Activated CD4-positive, CD25-positive, alpha-beta regulatory T cell (primary cell): ENCODE measurements at places on chromosomes 5 and 9.
A peak's percentile ranks its signal among the peaks of the same experiment; 100 is the strongest.

- DNase-seq, result no peak
Observed at GRCh38 chr5:132176521-132176945, 51.1 kb downstream of the P4HA2 start.

DNA sequence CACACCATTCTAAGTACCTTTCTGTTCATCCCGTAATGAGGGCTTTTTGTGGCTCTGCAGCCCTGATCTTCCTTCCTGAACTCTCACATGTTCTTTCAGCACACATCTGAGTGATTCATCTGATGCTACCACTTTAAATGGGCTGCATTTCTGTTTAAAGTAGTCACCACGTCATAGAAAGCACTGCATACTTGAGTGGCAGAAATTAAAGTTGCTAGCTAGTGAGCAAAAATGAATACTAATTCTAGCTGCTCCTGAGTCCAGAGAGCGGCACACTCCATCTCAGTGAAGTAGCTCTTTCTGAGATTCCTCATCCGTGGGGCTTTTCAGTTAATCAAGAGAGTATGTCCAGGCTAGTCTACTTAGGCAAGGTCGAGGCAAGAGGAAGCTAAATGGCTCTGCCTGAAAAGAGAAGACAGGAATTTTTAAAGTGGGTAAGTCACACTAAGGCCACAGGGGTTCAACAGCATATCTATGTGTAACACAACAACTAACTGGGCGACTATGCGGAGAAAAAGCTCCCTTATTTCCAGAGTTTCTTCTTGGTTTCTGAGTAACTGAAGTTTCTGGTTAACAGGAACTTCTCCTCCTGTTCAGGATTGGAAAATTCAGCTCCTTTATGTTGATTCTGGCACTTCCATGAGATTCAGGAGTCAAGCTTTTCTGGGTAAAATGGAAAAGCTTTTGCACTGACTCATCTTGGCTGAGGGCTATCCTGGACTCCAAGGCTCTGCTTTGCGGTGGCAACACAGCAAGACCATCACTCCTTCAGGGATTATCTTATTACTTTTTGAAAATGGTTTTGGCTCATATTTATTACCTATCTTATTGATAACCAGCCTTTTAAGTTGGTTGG is 109.5 kb downstream of the TAF11L14 start:
- DNase-seq, result no peak

GRCh38 chr9:88006511-88007290 is 32.4 kb upstream of the CDK20 start:
- DNase-seq, result no peak

- no peak for DNase-seq
Observed at GRCh38 chr5:135215617-135216470, 181.8 kb upstream of the PITX1 start.

DNA sequence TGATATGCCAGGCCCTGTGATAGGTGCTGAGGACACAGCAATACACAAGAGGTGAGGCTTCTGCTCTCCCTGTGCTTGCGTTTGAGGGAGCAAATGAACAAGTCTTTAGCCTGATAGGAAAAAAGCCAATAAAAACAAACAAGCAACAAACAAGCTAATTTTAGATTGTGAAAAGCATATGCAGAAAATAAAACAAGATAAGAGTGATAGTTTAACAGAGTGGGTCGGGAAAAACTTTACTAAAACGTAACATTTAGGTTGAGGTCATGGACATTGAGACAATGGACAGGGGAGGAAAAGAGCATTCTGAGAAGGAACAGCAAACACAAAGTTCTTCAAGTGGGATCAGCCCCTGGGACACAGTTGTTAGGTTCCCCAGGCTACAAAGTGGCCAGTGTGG is 4.3 kb downstream of the SMIM3 start:
- DNase-seq, result no peak

- no peak for DNase-seq
Observed at GRCh38 chr9:134305533-134305932, 20.7 kb upstream of the RXRA start.

GRCh38 chr9:105132606-105133005 is 111.8 kb upstream of the SLC44A1 start:
- DNase-seq, result no peak

- DNase-seq, result peak; percentile 89
Observed at GRCh38 chr9:133375724-133376654, at the start of the genes STKLD1 and SURF4. Gene STKLD1 (plus strand): TSS chr9:133376366. CDS start chr9:133376474, 108 bp downstream. Gene SURF4 (minus strand): TSS chr9:133376060. CDS start chr9:133375969, 91 bp downstream.

- no peak for DNase-seq
Observed at GRCh38 chr5:111863801-111864200, 106.8 kb upstream of the NREP start.

- no peak for DNase-seq
Observed at GRCh38 chr5:11346336-11346735, 557.9 kb downstream of the CTNND2 start.

- no peak for DNase-seq
Observed at GRCh38 chr9:136762915-136763648, 1.2 kb downstream of the LCN15 start.

DNA sequence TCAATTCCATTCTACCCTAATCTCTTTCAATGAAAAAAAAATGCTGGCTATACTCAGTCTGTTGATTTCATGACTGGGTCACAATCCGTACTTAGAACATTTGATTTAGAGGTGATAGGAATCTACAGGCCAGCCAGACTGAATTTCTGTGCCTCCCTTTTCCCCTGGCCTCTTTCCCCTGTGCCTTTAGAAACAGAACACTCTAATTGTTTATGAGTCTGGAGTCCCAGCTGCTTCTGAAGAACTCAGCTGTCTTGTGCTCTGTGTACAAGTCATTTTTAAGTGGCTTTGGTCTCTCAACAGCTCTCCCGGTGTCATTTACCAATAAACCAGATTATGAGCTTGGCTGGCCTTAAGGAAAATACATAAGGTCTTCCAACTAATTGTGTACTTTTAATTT is 94.1 kb upstream of the ITGA2 start:
- DNase-seq, result no peak

DNA sequence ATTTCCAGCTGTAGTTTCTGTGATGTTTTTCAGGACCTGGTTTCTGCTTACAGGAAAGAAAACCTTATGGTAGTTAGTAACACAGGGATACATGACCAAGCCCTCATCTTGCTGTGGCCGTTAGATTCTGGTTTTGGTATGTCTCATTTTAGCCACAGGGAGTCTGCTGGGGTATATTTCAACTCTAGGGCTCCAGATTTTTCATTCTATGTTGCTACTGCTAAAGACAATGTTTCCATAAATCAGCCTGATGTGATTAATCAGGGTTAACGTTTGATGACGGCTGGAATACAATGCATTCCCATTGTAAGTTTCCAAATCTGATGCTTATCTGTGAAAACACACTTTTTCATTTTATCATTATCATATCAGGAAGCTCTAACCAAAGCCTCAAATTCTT is 48.2 kb downstream of the P4HA2 start:
- no peak for DNase-seq

DNA sequence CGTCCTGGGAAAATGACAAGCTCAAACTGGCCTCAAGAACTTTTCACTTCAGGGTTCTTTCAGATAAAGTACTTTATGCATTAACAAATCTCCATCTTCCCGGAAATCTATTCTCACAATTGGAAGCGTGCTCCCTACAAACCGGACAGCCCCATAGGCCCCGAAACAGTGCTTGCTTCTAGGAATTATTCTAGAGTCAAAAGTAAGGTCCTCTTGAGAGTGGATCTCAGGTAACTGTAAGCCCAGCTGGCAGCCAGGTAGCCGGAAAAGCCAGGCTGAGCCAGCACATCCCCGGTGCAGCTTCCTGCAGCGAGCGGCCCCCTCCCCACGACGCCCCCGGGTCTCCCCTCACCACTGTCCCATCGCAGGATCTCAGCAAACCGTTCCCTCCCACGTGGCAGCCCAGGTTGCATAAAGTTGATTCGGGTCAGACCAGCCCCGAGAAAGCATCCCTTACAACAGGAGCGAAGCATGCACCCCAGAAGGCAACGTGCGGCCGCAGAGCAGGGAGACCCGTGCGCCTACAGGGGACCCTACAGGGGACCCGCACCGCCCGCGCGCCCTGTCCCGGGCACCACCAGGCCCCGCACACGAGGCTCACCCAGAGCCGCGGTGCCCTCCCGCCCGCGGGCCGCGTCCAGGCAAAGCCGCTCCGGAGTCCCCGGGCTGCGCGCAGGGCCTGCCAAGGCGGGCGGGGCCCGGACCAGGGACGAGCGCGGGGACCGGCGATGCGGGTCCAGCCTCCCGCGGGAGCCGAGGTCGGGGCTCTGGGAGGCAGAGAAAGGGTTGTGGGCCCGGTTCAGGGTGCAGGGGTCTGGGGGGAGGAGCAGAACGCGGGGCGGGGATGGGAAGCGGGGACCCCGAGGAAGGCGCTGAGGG is 920 bp downstream of the LPCAT1 start:
- DNase-seq, result no peak

GRCh38 chr5:163261647-163262269 is 175.6 kb upstream of the CCNG1 start:
- DNase-seq, result no peak

DNA sequence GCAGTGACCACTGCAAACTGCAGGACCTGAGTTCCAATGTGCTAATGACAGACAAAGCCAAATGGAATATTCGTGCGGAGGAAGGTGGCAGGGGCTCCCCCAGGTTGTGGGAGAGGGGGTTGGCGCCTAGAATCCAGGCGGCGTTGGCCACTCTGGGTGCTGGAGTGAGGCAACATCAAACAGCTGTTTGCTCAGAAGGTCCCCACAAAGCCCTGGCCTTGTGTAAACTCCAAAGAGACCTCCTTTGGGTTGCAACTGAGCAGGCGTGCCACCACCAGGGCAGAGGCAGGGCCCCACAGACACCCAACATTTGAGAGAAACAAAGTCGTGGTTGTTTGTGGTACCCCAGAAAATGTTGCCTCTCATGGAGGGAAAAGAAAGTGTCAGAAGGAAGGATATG is 14.5 kb downstream of the STKLD1 start:
- DNase-seq, result no peak

GRCh38 chr5:68730220-68730978 is 363.4 kb upstream of the SLC30A5 start:
- no peak for DNase-seq

DNA sequence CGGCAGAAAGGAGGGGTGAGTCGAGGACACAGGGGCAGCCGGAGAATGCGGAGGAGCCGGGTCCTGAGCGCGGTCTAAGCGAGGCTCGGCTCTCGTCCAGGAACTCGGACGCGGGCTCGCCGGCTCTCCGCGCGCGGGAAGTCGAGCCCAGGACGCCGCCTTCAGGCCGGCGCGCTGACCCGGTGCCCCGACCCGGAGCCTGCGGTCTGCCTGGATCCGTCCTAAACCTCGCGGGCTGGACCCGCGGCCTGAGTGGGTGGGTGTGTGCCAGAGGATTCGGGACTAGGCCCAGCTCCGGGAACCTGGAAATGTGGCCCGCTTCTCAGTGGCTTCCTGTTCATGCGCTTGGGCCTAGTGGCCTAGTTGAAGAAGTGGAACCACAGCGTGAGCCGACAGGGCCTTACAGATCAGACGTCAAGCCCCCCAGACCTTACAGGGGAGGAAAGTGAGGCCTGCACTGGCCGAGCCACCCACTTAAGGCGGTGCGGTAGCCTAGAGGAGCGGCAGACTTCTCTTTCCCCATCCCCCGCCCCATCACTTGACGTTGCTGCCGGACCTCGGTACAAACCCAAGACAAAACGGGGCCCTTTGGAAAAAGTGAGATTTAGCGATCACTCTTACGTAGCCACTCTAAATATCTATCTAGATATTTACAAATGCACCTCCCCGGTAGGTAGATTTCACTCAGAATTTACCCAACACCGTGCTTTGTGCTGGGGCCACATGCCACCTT is 1.2 kb downstream of the CDKN2B-AS1 start:
- no peak for DNase-seq

GRCh38 chr9:120876842-120877240 is at the start of gene PHF19:
Gene PHF19 (minus strand): TSS chr9:120877188. CDS start chr9:120874741, 2,447 bp downstream.
- DNase-seq, result no peak

DNA sequence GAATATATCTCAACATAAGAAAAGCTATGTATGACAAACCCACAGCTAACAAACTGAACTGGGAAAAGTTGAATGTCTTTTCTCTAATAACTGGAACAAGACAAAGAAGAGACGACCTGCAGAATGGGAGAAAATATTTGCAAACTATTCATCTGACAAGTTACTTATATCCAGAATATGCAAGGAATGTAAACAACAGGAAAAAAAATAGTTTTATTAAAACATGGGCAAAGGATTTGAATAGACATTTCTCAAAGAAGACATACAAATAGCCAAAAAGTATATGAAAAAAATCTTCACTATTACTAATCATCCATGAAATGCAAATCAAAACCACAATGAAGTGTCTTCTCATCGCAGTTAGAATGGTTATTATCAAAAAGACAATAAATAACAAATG is 181.7 kb upstream of the TLX3 start:
- no peak for DNase-seq

GRCh38 chr9:37336150-37336549 is 86.3 kb upstream of the GRHPR start:
- no peak for DNase-seq

DNA sequence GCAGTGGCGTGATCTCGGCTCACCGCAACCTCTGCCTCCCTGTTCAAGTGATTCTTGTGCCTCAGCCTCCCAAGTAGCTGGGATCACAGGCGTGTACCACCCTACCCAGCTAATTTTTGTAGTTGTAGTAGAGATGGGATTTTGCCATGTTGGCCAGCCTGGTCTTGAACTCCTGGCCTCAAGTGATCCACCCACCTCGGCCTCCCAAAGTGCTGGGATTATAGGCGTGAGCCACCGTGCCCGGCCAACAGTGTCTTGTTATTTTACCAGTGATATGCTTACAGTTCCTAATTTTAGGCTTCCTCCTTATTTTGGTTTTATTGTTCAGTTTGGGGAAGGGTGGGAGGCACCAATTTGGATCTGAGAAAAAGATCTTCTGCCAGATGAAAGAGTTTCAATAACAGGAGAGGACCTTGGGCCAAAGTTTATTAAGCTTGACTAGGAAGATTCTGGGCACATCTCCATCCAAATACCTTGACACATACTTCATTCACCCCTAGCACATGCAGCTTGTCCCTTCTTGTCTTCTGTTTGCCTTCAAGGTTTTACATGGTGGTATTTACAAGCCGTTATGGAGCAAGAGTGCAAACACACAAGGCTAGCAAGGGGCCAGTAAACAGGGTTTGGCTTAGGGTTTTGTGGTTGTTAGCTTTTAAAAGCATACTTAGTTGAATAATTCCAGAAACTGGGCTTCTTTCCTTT is 168.1 kb upstream of the DMRT1 start:
- DNase-seq, result no peak

- no peak for DNase-seq
Observed at GRCh38 chr9:78189461-78189860, 46.4 kb upstream of the CEP78 start.

GRCh38 chr9:26131886-26132285 is 453.6 kb upstream of the TUSC1 start:
- no peak for DNase-seq

DNA sequence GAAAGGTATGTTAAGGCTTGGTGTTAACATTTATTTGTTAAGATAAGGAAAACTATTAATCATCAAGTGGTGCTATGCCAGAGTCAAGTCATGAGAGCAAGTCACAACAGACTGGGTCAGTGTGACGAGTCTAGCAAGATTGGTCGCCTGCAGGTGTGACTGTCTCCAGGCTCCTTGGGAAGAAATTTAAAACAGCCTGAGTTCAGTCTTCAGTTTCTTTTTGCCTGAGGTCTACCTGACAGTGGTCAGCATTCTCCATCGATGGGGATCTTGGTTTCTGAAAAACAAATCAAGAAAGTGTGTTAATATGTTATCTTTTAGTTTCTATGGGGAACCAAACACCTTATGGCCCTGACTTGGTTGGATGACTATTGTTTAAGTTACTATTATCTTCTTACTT is 56.3 kb downstream of the CETN3 start:
- DNase-seq, result no peak
